ENCODE measurements at places on chromosomes 11 and 22. TPM values are rescaled to one million over a fixed set of nuclear protein-coding genes. Genes with fewer than 3 reads are reported as not detected.

The IZUMO1R gene
- total RNA-seq, result not detected

- no peak for DNase-seq
These were observed 279.7 kb downstream of the SWAP70 start for GRCh38 chr11:9943386-9944110.

The PANX3 gene
- not detected for total RNA-seq

DNA sequence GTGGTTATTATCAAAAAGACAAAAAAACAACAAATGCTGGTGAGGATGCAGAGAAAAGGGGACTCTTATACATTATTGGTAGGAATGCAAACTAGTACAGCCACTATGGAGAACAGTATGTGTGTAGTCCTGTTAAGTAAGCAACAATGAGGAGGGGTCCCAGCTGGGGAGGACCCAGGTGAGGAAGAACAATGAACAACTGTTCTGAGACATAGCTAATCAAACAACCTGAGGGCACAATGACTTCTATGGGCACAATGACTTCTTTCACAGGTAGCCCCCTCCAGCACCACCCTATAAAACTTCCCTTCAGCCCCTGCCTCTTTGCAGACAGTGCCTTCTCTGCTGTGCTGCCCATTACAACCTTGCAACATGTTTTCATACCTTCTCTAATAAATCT is 5.6 kb downstream of the JAML start:
- DNase-seq, result no peak

- DNase-seq, result no peak
These were observed 9.4 kb upstream of the LAYN start for GRCh38 chr11:111531136-111531535.

DNA sequence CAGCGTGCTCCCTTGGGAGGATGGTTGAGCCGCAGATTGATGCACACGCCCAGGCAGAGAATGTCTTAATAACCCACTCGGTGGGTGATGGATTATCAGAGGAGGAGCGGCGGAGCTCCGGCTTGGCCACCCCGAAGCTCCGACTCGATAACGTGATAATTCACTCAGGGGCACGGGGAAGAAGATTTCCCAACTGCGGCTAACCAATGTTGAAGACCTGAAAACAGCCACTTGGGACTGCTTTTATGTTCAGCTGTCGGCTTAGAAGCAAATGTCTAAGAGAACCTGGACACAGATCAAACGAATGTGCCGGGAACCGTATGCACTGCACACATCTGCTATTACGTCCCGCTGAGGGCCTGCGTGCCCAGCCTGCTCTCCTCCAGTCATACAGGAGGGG is 206.8 kb upstream of the CADM1 start:
- DNase-seq, result no peak

- DNase-seq, result no peak
These were observed 383 bp upstream of the TMEM223 start for GRCh38 chr11:62792202-62792575.

The CBX7 gene
- 13.5 TPM for total RNA-seq

- DNase-seq, result peak; percentile 41
These were observed 66.2 kb downstream of the DHCR7 start for GRCh38 chr11:71381781-71382505.

The DNAL4 gene
- total RNA-seq, result 6.3 TPM

- DNase-seq, result no peak
These were observed 72.0 kb downstream of the RPUSD4 start for GRCh38 chr11:126139111-126140091.

The OR2AG2 gene
- not detected for total RNA-seq

DNA sequence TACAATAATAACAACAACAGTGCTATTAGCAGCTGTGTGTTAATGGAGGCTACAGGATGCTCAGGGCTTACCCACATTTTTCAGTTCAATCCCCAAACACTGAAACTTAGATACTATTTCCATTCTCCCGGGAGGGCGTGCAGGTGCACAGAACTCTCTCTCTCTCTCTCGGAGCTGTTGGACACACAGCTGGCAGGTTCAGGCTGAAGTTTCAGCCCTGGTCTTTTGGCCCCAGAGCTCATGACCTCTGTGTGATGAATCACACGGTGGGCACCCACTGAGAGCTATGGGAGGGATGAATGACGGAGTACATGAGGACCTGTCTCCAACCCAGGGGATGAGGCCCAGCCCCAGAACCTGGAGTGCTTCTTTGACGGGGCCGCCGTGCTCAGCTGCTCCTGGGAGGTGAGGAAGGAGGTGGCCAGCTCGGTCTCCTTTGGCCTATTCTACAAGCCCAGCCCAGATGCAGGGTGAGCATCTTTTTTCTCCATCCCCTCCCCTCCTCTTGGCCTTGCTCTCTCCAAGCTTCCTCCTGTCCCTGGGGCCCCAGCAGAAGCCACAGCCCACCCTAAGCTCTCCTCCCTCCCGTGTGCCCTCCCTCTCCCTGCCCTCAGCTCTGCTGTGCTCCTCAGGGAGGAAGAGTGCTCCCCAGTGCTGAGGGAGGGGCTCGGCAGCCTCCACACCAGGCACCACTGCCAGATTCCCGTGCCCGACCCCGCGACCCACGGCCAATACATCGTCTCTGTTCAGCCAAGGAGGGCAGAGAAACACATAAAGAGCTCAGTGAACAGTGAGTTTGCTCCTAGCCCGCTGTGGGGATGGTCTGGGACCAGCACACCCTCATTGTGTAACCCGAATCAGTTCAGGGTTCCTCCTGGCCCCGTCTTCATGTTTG is 16.9 kb downstream of the CSF2RB start:
- DNase-seq, result no peak

The TOLLIP gene
- total RNA-seq, result 36.8 TPM

The GDPD4 gene
- total RNA-seq, result not detected

The PAK1 gene
- total RNA-seq, result 119 TPM

The OR51I1 gene
- total RNA-seq, result not detected

The C11orf87 gene
- total RNA-seq, result not detected

The GGT1 gene
- total RNA-seq, result 13.9 TPM

DNA sequence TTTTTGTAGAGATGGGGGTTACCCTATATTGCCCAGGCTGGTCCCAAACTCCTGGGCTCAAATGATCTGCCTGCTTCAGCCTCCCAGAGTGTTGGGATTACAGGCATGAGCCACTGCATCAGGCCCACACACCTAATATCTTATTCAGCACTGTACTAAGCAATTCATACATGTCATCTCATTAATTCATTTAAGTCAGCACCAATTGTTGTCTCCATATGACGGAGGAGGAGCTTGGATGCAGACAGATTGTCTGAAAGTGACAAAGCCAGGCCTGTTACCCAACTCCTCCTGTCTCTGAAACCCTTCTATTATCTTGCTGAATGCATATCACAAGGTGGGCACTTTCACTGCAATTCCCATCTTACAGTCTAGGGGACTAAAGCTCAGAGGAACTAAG is 57.5 kb upstream of the ALX4 start:
- DNase-seq, result no peak

GRCh38 chr11:65445604-65446445 is 23.2 kb downstream of the NEAT1 start:
- DNase-seq, result no peak

The GVQW3 gene
- total RNA-seq, result 2.2 TPM

The TTLL12 gene
- 66.6 TPM for total RNA-seq

GRCh38 chr11:127815331-127815730 is 772.0 kb downstream of the ETS1 start:
- no peak for DNase-seq

DNA sequence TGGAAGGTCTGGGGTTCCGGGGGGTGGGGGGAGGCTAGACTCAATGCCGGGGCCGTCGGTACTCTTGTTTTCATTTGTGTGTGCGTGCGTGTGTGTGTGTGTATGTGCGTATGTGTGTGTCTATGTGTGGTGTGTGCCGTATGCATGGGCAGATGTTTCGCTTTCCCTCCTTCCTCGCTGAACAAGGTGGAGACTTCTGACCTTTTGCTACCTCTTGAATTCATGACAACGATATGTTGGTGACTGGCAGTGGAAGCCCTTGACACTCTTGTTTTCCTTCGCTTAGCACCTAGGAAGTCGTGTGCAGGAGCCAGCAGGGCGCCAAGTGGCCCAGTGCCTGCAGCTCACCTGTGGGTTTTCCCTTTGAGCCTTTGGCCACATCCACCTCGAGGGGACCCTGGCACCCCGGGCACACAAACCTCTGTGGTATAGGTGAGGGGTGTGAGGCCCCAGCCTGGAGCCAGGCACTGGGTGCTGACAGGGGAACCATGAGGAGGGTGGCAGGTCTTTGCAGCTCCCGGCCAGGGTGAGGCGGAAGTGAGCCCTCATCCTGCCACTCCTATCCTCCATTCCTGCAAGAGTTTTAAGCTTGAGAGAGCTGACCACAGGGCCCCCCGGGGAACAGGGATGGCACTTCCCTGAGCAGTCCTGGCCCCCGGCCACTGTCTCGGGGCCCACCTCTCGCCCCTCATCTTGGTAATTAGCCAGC is 19.3 kb upstream of the TMEM191C start:
- no peak for DNase-seq

DNA sequence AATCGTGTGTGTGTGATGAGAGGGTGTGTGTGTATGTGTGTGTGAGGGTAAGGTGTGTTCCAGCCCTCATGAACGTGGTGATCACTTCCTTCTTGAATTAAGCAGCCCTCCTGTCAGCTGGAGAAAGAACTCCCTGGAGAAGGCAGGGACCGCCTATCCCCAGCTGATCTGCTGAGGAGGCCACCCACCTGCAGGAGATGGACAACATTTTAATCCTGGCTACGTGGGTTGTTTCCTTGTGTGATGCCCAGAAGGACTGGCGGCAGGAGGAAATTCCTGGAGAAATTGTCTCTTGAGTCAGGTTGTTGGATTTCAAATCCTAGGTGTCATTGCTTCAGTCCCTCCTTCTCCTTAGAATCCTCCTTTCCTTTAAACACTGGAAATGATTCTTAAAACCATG is 878.8 kb downstream of the NTM start:
- DNase-seq, result no peak

The FAM83F gene
- total RNA-seq, result 0.05 TPM

The OR4D5 gene
- not detected for total RNA-seq

The PCNX3 gene
- 46.6 TPM for total RNA-seq

The OR4C5 gene
- not detected for total RNA-seq

The AP2A2 gene
- total RNA-seq, result 42.0 TPM

The GAL gene
- not detected for total RNA-seq

DNA sequence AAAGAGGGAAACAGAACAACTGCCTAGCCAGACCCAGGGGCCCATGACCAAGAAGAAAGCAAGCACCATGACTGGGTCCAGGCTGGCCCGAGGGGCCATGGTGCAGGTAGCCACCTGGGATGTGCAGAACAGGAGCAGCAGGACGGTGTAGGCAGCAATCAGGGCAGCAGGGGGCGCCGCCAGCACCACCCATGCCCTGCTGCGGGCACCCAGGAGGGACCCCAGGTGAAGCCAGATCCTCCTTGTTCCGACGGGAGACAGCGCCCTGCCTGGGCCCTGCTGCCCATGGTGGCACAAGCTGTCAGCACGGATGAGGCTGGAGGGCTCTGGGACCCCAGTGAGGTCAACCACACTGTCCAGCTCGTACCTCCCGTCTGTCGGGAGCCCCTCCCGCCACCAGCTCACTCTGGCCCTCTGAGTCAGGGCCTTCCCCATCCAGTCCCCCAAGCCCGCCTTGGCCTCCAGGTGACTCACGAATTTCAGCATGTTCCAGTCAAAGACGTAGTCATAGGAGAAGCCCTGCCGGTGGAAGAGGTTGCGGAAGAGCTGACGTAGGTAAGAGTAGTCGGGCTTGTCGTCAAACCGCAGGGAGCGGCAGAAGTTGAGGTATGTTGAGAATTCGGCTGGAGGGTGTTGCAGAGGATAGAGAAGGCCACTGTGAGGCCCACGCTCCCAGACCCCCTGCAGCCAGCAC is 18.8 kb downstream of the CSNK1E start:
- DNase-seq, result no peak

The MS4A14 gene
- 1.0 TPM for total RNA-seq

- DNase-seq, result no peak
These were observed 5.5 kb downstream of the ADM start for GRCh38 chr11:10310301-10310841.

GRCh38 chr11:94678236-94678635 is 89.9 kb upstream of the AMOTL1 start:
- DNase-seq, result no peak

The CD6 gene
- 17.6 TPM for total RNA-seq

- DNase-seq, result no peak
These were observed 428.5 kb downstream of the METTL15 start for GRCh38 chr11:28536504-28537267.

The SCO2 gene
- 6.4 TPM for total RNA-seq

The PHF21B gene
- total RNA-seq, result 0.08 TPM

- no peak for DNase-seq
These were observed 8.0 kb upstream of the EFCAB6 start for GRCh38 chr22:43819931-43820640.

DNA sequence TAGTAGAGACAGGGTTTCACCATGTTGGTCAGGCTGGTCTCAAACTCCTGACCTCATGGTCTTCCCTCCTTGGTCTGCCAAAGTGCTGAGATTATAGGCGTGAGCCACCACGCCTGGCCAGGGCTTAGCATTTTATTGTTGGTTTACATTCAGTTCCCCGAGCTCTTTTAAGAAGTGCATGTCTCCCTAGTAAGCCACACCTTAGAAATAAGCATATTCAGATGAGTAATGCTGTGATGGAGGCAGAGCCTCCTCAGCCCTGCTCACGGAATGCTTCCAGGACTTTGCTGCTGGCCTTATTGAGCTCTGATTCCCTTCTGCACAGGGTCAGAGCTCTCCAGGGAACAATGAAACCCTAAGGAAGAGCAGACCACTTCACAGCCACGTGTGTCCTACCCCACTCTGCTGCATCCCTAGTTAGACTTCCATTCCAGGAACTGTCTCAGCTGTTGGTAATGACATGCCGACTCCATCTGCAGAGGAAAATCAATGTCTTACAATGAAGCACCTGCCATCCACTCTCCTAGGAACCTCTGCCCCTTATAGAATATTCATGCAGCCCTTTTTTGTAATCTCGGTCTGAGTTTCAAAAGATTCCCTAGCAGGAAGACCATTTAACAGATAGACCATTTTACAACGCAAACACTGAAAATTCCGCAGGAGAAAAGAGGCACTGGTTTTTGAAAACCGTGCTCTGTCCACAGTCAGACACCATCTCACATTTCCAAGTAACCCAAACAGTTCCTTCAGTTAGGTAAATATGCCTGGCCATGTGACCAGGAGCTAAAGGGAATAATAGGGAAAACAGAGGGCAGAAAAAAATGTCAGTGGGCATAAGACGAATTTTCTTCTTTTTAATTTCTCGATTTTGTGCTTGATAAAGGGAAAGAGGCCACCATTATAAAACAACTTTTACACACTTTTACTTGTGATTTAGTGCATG is 1.7 kb upstream of the JAM3 start:
- no peak for DNase-seq

The ART1 gene
- not detected for total RNA-seq

- DNase-seq, result no peak
These were observed 483.3 kb upstream of the ARHGAP42 start for GRCh38 chr11:100203789-100204188.

GRCh38 chr11:94583866-94584500 is 16.8 kb downstream of the PIWIL4 start:
- peak; percentile 62 for DNase-seq

DNA sequence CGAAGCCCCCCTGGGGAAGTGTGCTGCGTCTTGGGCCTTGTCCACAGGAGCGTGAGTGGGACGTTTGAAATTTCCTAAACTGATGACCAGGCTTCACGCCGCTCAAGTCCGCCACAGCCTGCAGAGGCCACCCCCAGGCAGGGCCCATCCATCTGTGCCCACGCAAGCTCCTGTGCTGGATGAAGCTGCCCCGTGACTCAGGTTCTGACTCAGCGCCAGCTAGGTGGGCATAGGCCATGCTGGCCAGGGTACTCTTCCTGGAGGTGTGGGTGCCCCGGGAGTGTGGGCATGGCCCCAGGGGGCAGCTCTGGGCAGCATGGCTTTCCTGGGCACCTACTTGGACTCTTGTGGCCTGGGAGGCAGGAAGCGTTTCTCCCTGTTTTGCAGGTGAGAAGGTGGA is 134.8 kb downstream of the CACNA1I start:
- no peak for DNase-seq

GRCh38 chr11:68968306-68969250 is 12.2 kb downstream of the MRGPRD start:
- no peak for DNase-seq
